ENCODE measurements at places on chromosomes 1 and 21.
A peak's percentile ranks its signal among the peaks of the same experiment; 100 is the strongest.

DNA sequence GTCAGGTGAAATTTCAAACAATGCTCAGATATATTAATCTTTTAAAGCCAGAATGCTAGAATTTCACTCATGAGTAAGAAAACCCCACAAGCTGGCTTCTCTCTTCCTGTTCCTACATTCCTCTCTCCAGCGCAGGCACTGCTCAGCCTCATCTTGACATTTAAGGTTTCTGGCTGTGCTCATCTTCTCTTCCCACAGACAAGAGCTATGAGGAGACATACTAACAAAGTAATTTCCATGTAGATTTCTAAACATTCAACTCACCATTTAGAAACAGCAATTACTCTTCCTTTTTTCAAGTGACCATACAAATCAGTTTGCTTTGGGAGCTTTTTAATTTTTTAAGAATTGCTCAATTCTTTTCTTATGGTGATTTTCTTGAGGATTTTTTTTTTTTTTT lies 7.8 kb upstream of the LRRC8D start:
- DNase-seq = no peak

- no peak for DNase-seq
Measured at GRCh38 chr1:60055336-60055735, 18.2 kb downstream of the C1orf87 start.

- DNase-seq = no peak
Measured at GRCh38 chr1:53982763-53983104, 35.3 kb downstream of the LDLRAD1 start.

DNA sequence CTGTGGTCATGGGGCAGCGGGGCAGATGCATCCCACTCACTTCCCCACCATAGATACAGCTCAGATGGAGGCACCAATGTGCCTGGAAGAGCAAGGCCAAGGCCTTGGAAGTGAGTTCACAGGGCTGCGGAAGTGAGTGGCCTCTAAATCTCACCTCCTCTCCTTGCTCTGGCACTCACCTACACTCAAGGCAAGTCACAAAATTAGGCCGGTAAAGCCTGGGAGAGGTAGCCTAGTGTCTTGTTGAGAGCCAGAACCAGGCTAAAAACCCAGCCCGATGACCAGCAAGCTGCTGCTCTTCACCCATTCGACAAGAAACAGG lies 57.5 kb downstream of the SSBP3 start:
- no peak for DNase-seq

DNA sequence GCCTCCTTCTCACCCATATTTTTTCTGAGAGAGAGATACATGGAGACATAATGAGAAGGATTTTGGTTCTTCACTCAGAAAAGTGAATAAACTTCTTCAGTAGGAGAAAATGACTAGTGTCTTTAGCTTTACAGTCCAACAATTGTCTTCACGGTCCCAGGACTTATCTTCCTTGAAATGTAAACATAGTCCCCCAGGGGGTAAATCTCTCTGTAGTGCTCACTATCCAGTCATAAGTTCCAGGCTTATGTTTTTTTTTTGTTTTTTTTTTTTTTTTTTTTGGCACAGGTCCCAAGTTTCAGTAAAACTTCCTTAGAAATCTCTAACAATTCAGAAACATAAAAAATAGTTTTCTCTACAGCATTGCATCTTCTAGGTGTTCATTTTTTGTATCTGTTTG lies 890.2 kb upstream of the B3GALT2 start:
- DNase-seq = no peak

DNA sequence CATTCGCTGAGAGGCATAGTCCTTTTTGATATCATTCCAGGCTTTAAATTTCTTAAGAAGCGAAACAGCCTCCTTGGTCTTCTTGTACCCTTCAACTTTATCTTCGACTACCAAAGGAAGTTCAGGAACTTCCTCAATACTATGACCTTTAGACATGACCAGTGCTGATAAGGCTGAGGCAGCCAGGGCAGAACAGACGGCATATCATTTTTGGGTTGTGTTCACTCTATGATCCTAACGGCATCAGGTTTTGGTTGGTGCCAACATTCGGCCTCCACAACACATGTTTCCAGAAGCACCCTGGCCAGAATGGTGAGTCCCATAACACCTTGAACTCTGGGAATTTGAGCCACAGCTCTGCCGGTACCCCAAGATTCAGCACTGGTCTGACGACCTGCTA lies 31.4 kb upstream of the MYOC start:
- no peak for DNase-seq

DNA sequence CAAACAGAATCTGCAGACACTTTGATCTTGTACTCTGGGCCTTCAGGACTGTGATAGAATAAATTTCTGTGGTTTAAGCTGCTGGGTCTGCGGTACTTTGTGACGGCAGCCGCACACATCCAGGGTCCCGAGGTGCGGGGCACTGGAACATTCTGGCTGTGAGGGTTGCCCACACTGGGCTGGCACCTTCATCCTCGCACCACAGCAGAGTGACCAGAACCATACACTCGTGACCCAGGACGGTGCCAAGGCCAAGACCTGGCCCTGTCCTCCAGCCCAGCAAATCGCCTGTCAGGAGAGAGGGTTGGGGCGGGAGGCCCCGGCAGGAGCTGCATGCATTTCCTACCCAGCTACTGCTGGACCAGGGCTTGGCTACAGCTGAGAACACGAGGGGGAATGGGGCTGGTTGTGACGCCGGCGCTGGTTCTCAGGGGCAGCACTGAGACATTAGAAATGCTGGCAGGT lies 2.6 kb upstream of the FTCD start:
- DNase-seq = no peak

DNA sequence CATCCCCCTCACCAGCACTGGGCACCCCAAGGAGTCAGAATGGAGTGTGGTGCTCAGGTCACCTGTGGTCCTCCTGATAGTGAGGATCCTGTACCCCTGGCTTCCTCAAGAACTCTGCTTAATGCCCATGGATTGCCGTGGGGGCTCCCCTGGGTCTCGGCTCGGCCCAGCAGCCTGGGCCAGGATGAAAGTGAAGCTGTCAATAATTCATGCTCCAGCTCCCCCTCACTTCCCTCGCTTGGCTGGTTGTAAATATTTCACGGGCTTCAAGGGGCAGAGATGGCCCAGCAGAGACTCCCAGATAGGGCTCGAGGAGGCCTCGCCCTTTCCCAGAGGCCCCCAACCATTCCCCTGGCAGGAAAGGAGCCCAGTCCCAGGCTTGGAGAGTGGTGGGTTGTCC lies 42.6 kb upstream of the KCNA10 start:
- no peak for DNase-seq

DNA sequence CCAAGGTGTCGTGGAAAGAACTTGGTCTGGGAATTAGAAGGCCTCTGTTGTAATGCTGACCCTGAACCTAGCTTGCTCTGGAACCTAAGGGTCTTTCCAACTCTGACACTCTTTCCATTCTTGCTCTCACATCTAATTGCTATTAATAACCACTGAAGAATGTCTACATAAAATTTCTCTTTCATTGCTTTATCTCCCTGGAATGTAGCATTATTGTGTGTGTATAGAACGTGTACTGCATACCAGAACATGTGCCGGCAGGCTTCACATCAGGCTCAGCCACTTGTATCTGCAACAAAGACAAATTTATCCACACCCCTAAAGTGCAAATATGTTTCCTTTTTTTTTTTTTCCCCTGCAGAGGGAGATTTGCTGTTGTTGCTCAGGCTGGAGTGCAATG lies 13.9 kb upstream of the LAX1 start:
- DNase-seq = no peak

DNA sequence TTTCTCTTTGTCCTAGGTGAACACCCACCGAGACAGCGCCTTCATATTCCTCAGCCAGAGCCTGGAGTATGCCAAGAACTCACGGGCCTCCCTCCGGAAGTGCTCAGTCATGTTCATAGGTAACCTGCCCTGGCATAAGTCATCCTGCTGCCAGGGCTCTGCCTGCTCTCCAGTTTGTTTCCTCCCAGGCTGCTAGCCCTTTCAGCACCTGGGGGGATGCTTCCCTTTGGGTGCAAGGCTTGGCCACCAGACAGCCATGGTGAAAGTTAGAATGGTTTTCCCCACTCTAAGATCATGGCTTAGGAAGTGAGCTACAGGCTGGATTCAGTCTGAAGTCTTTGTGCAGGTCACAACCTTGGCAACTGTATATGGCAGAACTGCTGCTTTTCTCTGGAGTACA lies 9.2 kb upstream of the TTC4 start:
- DNase-seq = no peak

GRCh38 chr21:14318578-14318977 lies 64.4 kb downstream of the HSPA13 start:
- no peak for DNase-seq

DNA sequence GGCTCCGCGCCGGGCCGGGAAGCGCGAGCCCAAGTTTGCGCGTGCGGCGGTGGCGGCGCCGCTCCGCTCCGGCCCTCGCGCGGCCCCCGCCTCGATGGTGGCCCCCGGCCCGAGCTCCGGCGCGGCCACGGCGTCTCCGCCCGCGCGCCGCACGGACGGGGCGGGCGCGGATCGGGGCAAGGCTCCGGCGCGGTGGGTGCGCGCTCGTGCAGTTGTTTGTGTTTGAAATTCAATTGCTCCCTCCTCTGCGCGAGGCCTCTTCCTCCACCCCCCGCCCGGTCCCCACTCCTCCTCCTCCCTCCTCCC lies at the start of gene HDGF:
Gene HDGF (minus strand): TSS at position 225 of the 306 bp plus-strand sequence. CDS start 246 bp downstream, outside the sequence.
- no peak for DNase-seq

DNA sequence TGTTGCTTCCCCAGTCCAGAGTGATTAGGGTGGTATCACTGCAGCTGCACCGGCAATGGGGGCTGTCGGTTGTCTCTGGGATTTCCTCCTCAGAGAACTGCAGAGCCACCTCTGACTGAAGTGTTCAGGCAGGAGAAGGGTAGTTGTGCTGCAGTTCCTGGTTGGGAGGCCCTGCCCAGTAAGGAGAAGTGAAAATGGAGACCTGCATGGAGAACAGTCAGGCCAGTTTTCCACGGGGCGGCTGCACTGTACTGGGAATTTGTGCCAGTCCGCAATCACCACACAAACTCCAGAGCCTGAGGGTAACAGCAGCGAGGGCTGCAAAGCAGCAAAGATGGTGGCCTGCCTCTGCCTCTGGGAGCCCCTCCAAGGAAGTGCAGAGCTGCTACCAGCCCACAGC lies 58.1 kb upstream of the CCDC190 start:
- no peak for DNase-seq

DNA sequence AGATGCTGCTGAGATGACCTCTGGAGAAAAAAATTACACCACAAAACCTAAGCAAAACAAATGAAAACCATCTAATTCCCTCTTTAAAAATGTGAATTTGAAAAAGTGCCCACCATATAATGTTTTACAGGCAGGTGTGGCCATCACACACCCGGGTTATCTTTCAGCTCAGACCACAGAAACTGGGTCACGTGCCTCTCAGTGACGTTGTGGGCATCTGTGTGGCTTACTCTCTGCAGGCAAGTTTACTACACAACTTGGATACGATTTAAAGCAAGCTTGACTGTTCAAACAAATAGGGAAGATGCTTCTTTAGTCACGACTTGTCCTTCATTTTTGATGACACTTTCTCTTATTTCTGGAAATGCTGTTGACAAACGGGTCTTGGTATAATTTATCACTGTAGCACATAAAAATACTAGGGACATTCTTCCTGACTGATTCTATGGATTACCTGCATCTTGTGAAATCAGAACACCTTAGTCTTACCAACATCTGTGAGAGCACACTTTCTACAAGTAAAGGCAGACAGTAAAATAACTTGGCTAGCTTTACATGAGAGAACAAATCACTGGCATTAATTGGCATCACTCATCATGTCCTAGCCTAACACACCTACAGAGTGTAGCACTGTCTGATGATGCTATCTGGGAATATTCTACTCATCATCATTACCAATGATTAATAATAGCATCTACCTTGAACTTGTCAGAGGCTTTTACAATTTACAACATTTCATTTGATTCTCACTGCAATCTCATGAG lies 89.3 kb upstream of the EDEM3 start:
- DNase-seq = peak; percentile 27

- no peak for DNase-seq
Measured at GRCh38 chr1:174815036-174815435, 184.7 kb upstream of the CACYBP start.

DNA sequence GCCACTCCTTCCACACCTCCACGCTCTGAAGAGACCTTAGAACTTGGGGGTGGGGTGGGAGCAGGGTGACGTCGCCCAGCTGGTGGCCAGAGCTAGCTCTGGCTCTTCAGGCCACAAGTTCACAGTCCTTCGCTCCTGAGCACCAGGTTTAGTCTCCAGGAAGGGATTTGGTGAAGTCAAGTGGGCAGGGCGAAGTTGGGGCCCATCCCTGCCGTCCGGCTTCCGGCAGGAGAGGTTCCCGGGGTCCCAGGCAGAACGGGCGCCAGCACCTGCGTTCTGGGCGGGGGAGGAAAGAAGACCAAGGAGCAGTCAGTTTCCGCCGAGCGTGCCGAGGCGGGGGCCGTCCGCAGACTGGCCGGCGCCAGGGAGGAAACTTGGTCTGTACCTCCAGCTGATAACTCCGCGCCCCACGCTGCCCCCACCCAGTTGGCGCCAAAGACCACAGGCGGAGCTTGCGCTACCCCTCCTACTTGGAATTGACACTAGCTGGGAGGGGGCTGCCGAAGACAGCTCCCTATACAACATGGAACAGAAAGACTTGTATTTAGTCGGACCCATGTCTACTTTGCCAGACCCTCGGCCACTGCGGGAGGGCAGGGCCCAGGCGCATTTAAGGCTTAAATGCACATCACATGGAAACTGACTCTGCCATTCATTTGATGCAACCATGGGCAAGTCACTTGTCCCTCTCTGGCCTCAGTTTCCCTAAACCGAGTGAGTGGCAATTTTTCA lies 995 bp downstream of the ID3 start:
- DNase-seq = no peak

Measured in activated CD4-positive, alpha-beta T cell treated with anti-CD3 and anti-CD28 coated beads for 4 hours (primary cell).